ENCODE measurements at places on chromosomes 11 and 22.
A peak's percentile ranks its signal among the peaks of the same experiment; 100 is the strongest.

DNA sequence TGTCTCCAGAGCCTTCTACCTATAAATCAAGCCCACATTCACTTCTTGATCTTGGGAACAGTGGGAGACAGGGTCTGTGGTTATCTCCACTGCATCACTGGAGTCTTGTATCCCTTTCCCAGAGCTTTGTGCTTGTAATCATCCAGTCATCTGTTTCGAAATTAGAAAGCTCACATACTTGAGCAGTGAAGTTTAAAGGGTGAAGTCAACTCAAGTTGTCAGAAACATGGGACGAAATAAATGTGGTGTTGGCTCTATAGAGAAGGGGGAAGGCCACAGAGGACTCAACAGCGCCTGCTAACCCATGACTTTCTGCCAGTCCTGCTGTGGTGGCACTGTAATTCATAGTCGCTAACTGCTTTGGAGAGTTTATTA lies 197.5 kb downstream of the DBX1 start:
- no peak for DNase-seq

DNA sequence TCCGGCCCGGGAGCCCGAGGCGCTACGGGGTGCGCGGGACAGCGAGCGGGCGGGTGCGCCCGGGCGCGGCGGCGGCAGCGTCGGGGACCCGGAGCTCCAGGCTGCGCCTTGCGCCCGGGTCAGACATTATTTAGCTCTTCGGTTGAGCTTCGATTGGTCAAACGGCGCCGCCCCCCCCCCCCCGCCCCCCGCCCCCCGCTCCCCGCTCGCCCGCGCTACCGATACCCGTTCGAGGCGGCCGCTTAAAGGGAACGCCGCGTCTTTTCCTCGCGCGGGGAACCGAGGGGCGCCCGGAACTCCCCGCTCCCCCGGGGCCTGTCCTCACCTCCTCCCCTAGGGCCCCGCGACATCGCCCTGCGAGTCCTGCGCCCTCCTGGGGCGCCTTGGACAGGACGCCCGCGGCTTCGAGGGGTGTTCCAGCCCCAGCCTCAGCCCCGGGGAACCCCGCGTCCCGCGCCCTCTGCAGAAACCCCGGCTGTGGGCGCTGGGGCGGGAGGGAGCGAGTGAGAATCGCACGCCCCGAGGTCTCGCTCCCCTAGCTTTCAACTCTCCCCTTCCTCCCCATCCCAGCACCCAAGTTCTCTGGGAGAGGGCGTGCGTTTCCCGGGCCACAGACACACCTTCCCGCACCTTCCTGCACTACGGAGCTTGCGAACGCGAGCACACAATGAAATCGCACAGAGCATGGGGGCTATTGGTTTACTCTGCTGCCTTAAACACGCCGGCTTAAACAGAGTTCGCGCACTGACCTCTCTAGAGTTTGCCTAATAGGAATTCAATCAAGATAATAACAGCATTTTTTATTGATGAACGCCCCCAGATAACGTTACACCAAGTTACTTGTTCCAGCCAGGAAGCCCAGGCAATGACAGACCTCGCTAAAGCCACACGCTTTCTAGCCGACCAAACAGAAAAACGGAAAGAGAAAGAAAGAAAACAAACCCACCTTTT lies at the start of gene BDNF:
TSS of gene BDNF (minus strand) at position 105 of the 951 bp plus-strand sequence. CDS start 41,891 bp downstream, outside the sequence.
- peak; percentile 59 for DNase-seq

- no peak for DNase-seq
Measured at GRCh38 chr11:132942611-132943356, 589.5 kb downstream of the OPCML start.

- DNase-seq = no peak
Measured at GRCh38 chr11:16474659-16475058, 118.3 kb upstream of the SOX6 start.

DNA sequence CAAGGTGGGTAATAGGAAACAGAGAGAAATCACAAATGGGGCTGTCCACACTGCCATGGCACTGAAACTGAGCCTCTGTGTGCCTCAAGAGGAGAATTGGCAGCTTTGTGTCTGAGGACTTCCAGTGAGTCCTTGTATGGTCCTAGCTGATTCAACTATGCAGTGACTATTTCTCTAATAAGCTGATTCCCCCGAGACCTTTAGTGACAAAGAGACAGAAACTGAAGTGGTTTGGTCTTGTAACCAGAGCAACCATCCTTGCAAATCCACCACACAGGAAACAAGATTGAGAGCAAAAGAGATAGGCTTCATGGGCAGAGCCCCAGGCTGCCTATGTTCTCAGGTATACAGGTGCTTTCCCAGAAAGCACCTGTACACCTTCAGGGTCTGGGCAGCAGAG lies 1038.5 kb downstream of the NTM start:
- DNase-seq = no peak

GRCh38 chr11:93517611-93518010 lies 25.6 kb downstream of the SMCO4 start:
- no peak for DNase-seq

- peak; percentile 57 for DNase-seq
Measured at GRCh38 chr22:44668190-44668885, 33.7 kb upstream of the PRR5 start.

DNA sequence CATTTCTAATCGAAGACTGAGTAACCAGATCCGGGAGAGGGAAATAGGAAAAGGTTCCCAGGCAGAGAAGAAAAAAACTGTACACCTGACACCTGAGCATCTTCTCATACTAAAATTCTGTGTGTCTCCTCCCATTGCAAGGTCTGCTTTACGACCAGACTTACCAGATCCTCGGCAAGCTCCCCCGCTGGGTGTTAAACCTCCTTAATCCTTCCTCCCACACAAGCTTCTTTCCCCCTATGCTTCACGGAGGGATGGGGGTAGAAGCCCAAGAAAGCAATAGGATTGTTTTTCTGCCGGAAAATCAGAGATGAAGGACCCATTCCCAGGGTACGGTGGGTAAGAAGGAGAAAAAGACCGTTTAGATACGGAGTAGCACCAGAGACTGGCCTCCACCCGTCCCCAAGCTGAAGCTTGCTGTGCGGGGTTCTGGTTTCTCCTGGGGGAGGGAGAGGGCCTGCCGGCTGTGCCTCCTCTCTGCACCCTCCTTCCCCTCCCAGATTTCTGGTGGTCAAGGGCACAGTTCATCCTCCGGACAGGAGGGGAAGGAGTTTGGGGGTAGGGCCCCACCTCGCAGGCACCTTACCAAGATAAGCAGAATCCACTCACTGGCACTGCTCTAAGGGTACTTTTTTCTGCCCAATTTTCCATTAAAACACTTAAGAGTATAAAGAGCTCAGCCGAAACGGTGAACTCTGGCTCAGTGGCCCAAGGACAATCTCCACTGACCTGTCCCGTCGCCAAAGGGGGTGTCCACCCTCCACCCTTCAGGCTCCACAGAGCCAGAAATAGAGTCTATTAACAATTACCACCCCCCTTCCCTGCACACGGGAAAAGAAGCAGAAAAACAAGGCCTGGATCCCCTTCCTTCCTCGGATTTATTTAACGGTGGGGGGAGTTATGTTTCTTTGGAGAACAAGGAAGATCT lies 1.2 kb downstream of the TOB2 start:
- DNase-seq = peak; percentile 46

- DNase-seq = no peak
Measured at GRCh38 chr11:85086504-85087284, 540.5 kb downstream of the DLG2 start.

GRCh38 chr11:59225017-59225416 lies 12.3 kb upstream of the MPEG1 start:
- DNase-seq = no peak

- peak; percentile 88 for DNase-seq
Measured at GRCh38 chr11:44568658-44569473, 3.4 kb downstream of the CD82 start.

DNA sequence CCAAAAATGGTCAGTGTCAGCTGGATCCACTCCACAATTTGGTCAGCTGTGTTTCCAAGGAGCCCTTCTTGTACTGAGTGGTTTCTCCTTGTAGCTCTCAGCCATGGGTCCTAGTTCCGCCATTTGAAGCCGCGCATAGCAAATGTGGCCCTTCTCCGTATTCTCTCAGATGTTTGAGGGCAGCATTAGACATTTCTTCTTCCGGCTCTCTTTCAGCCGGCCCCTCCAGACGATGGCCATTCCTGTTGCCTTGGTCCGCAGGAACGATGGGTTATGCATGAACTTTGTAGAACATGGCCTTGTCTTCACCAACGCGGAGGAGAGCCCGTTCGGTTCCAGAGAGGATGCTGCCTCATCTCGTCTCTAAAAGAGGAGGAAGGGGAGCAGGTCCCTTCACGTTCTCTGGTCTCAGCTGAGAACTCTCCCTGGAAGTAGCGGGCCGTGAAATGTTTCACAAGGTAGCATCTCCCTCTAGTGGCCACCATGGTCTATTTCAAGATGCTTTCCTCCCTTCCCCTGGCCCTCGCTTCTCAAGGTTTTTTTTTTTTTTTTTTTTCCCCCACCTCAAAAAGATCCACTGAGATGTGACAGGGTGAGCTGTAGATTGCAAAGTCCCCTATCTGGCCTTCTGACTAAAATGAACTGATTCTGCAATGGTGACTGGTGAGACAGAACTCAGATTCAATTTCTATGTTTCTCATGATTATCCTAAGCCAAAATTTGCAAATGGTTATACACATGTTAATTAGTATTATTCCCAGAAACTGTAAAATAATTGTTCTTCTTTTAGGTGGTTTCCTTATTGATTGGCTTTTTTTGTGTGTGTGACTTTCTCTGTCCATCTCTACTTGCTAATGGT lies 19.8 kb upstream of the PLET1 start:
- peak; percentile 74 for DNase-seq

GRCh38 chr22:46303347-46303965 lies 6.8 kb downstream of the GTSE1 start:
- DNase-seq = no peak

GRCh38 chr11:64632654-64633053 lies 41.6 kb downstream of the SLC22A12 start:
- DNase-seq = no peak

GRCh38 chr22:24164940-24165339 lies 16.3 kb upstream of the SUSD2 start:
- no peak for DNase-seq

DNA sequence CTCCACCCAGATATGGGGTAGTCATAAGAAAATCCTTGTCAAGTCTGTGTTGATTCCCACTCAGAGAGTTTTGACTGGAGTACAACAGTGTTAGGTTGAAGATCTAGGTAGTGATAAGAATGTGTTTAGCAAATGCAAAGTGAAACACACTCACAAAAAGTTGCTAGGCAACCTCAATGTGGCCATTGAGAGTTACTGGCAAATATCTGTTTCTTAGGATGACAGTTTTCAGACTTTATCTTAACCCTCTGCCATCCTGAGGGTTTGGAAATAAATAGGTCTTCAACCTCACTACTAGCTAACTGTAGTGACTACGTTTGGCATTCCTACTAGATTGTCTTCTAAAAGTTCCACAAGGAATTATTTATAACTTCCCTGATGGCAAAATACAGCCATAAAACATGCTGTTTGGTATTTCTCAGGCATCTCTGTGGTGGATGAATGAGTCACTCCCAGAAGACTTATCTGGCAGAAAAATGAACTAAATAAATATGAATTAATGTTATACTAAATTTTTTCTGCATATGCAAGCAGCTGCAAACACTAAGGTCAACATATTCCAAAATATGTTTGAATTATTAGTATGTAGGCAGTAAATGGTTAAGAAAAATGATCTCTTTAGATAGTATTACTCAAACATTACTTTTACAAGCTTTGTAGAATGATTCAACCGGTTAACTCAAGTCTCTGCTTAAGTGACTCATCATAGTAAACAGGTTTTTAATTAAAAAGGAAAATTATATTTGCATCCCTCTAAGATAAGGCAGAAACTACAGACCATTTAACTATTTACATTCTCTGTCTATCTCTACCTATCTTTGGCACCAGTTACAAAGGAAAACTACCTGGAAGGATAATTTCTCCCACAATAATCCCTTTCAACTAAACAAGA lies 17.1 kb upstream of the SYTL2 start:
- DNase-seq = no peak

DNA sequence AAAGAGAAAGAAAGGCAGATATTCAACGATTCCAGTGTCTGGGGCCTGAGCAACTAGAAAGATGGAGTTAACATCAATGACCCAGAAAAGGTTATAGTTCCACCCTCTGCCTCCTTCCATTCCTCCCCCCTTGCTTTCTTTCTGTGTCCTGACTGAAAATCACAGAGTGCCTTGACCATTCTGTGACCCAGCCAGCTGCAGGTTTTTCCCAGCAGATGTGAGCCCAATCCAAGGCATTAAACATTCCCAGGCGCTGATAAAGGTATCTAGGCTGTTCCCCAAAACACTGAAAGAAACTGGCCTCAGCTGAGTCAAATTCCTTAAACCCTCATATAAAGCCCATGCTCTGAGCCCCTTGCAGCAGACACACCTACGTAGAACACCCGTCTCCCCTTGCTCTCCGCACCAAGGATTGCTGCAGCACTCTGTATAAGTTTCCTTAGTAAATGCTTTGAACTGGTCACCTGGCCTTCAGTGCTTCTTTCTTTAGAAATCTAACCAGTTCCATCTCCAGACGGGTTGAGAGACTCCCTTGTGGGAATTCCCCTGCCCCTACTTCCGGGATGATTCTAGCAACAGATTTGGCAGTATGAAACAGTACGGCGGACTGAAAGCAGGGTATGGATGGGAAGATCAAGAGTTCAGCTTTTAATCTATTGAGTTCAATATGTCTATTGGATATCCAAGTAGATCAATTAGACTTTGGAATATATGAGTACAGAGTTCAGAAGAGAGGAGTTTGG lies 48.8 kb upstream of the ZC3H12C start:
- no peak for DNase-seq

DNA sequence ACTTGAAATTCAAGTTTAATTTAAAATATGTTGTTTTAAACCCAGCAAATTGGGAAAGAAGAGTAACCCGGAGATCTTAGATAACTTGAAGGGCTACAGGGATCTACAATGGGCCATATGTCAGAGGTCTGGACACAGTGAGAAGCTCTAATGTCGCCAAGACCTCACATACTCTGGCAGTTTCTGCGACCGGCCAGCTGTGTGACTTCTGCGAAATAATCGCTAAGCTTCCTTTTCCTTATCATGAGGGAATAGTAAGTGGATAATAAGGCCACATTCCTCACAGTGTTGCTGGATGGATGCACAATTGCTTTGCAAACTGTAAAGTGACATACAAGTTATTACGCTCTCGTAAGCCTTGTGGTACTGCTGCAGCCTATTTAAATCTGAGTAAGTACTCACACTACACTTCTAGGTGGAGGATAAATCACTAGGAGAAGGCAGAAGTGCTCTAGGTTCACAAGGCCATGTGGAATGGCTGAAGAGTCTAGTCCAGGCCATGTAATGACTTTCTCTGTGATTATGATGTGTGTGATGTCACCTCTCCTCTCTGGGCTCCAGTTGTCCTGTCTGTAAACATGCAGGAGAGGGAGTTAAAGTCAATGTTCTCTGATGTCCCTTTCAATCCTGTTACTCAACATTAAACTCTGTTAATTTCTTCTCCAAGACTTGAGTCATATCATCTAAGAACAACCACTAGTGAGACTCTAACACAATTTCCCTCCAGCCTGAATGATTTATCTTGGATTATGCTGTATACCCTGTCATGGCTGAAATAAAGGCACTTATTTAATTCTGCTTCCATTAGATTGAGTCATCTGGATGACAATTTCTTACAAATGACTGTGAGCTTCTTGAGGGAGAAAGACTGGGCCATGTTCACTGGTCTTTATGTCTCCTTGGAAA lies 192.6 kb upstream of the NARS2 start:
- no peak for DNase-seq

- DNase-seq = peak; percentile 75
Measured at GRCh38 chr11:14253421-14253820, 105.6 kb downstream of the RRAS2 start.

- DNase-seq = no peak
Measured at GRCh38 chr11:32473282-32473909, 38.1 kb upstream of the WT1 start.

GRCh38 chr11:77072851-77073327 lies 6.1 kb downstream of the CAPN5 start:
- no peak for DNase-seq

Measured in femur (tissue), 1 donor.